ENCODE measurements at places on chromosomes 1 and 21.

GRCh38 chr21:45632160-45632559 is 11.4 kb upstream of the PCBP3 start:
- DNase-seq = no peak

GRCh38 chr1:230326971-230327891 is 98.9 kb downstream of the PGBD5 start:
- no peak for DNase-seq

- DNase-seq = no peak
Observed at GRCh38 chr1:190667914-190668313, 190.2 kb upstream of the BRINP3 start.

DNA sequence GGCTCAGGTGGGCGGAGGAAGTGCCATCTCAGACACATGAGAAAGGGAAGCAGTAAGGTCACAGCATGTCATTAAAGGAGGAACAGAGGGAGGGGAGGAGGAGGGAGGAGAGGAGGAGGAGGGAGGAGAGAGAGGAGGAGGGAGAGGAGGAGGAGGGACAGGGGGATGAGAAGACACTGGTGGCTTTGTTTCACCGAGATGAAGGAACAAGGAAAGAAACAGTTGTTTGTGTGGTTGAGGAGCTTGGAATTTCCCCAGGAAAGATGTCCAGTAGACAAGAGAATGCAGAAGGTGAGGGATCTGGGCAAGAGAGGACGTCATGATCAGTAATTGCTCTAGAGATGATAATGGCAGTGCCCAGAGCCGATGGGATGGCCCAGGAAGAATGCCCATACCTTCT is 97.7 kb downstream of the AJAP1 start:
- no peak for DNase-seq

GRCh38 chr1:113429461-113430153 is 39.3 kb downstream of the MAGI3 start:
- DNase-seq = peak; percentile 87

GRCh38 chr1:1267488-1268283 is 6.0 kb downstream of the UBE2J2 start:
- DNase-seq = no peak

GRCh38 chr1:196148367-196148970 is 459.8 kb downstream of the KCNT2 start:
- DNase-seq = peak; percentile 53

DNA sequence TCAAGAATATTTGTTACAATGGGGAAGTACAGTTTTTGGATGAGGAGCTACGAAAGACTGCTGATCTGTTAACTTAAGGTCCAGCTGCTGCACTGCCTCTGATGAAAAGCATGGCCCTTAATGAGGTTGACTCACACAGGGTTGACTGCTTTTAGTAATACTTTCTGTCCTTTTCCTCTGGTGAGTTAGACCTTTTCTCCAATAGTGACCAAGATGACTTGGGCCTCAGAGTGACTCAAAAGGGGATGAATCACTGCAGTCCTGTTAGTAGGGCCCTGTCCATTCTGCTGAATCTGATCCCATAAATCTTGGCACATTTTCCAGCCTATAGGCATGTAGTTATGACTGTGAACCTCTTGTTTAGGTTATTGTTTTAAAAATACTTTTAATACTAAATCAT is 2.7 kb downstream of the DISP1 start:
- peak; percentile 87 for DNase-seq

DNA sequence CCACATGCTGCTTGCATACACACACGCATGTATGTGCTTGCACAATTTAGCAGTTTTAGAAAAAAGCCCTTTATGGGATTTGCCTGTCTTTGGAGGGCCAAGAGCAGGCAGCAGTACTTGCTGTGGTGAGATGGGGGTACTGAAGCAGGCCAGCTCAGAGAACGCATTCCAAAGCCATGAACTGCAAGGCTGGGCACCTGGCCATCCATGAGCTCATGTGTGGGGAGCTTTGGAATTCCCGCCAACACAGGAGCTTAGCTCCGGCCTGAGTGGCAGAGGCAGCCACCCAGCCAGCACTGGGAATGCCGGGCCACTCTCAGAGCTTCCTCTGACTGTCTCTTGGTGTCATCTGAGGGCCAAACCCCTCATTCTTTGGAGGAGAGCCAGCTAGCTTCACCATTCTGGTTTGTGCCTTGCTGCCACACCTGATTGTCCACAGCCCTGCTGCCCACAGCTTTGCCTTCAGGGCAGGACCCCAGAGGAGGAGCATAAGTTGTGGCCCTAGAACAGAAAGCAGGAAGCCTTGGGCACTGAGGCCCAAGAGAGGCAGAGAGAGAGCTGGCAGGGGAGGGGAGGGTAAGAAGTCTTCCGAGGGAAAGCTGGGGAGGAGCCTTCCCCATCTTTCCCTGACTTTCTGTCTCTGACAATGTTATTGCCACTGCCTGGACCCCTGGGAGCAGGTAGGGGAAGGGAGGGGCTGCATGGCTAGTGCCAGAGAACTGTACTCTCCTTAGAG is 92.1 kb upstream of the POU3F1 start:
- peak; percentile 97 for DNase-seq
